Hematopoietic multipotent progenitor cell treated with erythropoietin and hydrocortisone succinate and interleukin-3 and kit ligand, for 8 days (in vitro differentiated cells): ENCODE measurements at places on chromosomes 3 and 15.

DNA sequence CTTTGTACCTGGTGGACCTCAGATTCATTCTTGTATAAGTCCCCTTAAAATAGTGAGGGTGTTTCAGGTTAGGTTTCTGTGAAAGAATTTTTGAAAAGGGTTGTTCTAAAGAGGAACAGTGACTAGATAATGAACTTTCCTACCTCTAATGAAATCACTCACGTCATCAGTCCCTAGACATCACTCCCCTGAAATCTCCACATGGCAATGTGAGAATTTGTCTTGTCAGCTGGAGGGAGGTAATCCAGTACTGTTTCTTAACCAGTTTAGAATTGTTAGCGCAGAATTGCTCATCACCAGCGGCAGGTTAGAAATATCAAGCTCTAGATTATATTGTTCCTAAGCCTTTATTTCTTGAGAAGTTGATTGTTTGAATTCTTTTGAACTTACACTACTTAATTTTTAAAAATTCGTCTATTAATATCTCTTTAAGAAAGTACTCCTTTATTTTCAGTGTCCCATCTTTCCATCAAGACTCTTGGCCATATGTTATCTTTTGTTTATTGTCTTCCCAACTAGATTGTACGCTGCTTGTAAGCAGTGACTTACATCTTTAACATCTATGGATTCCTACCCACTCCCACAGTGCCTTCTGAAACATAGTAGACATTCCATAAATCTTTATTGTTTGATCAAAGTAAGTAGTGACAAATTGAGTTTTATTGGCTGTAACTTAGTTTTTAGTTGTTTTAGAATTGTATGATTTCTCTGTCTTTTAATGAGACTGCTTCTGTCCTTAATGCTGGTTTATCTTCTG lies 52.8 kb downstream of the RASA2 start:
- DNase-seq, result no peak

GRCh38 chr3:12142476-12142875 lies 16.2 kb downstream of the TIMP4 start:
- no peak for DNase-seq

DNA sequence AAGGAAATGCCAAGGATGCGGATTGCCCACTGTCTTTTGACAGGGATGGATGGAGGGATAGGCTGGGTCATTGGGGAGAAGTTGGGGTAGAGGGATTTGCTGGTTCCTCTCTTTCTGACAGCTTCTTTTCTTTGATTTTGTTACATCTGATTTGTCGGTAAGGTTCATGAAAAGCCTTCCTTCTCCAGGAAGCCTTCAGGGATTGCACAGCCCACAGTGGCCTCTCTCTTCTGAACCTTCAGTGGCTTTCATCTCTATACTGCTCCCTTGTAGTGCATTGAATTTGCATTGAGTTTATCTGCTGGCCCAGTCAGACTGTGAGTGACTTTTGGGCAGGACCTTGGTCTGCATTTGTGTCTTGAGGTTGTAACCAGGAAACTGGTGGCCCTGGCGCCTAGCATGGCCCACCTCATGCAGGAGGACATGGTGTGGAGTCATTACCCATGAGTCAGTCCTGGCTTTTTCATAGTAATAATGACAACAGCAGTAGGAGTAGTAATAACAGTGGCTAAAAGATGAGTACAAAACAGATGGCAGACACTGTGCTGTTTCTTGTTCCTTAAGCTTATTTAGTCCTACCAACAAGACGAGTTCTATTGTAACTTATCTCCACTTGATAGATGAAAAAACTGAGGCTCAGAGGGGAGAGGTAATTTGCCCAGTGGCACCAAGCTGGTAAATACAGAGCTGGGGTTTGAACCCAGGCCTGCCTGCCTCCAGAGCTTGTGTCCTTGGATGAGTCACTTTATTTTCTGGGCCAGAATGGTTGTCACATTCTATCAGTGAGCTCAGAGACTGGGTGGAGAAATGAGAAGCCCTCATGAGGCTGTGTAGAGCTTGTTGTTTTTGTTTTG lies 28.4 kb downstream of the SMAD6 start:
- no peak for DNase-seq

- no peak for DNase-seq
These were observed 93.7 kb downstream of the DLG1 start for GRCh38 chr3:197204736-197205135.
